COLO829 (cell line): ENCODE measurements at places on chromosomes 2 and 18.

GRCh38 chr2:193502363-193503035 lies 1307.8 kb upstream of the TMEFF2 start:
- DNase-seq = peak; percentile 2

GRCh38 chr18:45056926-45057325 lies 376.2 kb downstream of the SETBP1 start:
- DNase-seq = no peak

DNA sequence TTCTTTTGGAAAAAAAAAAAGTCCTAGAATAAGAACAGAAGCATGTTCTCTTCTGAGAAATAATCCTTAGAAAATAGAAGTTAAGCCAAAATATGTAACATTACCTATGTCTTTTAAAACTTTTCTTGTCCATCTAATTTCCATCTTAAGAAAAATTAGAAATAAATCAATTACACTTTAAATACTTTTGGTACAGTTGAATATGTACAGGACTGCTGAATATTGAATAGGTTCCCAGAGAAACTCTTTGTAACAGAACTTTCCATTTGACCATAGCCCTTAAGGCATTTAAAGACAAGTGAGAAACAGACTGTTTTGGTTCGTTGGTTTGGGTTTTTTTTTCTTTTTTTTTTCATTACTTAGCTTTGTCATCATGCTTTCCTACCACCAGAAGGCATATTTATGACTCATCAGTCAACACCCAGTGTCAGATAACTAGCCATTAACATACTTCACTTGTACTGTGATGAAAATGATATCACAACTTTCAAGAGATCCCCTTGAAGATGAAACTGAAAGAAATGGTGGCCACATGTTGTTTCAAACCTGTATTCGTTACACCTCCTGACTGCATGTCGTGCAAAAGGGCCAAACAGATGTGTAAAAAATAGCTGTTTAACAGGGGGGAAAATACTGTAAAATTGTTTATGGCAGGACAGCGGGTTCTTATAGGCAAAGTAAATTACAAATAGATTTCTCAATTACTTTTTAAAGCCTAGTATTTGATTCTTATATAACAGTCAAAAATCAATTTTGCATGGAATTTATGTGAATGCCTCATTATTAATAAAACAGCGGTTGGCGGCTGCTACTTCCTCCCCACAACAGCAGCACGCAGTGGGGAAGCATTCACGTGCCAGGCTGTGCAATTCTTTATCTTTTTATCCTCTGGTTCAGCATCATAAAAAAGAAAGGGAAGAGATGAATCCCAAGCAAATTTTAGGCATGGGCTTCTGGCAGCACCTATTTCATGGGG lies 280.7 kb upstream of the HNRNPA3 start:
- DNase-seq = peak; percentile 86

GRCh38 chr2:68789603-68790002 lies 55.0 kb downstream of the ARHGAP25 start:
- DNase-seq = no peak

DNA sequence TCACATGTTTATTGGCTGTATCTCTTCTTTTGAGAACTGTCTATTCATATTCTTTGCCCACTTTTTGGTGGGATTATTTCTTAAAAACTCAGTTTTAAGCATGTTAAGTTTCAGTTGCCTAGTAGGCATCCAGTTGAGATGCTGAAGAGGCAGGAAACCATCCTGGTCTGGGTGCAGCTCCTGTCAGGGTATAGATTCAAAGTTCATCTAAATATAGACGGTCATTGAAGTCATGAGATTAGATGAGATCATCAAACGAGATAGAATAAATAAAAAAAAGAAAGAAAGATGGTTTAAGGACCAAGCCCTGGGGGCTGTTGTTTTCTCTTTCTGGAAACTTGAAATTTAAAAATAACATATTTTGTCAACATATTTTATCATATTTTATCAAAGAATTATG lies 9.2 kb upstream of the DNAH7 start:
- DNase-seq = no peak

DNA sequence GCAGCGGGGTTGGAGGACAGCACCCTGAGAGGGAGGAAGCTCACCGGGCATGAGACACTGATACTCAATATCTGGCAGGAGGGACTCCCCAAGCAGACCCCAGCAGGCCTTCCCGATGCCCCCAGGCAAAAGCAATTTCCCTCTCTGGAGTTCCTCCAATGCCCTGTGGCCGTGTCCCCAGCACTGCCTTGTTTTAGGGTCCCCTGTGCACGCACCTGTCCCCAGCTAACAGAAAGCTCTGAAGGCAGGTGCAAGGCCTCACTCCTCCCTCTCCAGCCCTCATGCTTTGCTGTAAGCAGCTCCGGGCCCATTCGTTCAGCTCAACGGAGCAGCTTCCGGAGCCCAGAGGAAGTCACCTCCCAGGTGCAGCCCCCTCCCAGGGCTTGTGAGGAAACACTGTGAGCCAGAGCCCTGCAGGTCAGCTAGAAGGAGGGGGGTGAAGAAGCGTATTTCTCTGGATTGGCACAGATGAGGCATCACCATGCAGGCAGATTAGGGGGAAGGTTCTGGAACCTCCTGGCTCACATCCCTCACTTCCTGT lies 50.3 kb upstream of the ID2 start:
- DNase-seq = no peak

- no peak for DNase-seq
These were observed 29.4 kb downstream of the PSD4 start for GRCh38 chr2:113203217-113203530.

DNA sequence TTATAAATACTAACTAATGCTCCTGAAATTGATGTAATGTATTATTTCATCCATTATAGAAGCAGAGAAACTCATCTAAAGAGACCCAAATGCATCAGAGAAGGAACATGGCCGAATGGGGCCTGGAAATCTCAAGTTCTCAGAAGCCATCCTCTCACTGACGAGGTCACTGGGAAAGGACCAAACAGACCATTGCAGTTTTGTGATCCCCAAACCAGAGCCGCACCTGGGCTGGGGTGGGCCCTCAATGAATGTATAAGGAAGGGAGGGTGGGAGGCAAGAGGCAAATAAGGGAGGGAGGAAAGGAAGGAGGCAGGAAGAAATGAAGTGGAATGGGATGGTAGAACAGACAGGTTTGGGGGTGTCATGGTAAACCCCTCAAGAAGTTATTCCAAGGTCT lies 245.3 kb upstream of the ID2 start:
- no peak for DNase-seq

DNA sequence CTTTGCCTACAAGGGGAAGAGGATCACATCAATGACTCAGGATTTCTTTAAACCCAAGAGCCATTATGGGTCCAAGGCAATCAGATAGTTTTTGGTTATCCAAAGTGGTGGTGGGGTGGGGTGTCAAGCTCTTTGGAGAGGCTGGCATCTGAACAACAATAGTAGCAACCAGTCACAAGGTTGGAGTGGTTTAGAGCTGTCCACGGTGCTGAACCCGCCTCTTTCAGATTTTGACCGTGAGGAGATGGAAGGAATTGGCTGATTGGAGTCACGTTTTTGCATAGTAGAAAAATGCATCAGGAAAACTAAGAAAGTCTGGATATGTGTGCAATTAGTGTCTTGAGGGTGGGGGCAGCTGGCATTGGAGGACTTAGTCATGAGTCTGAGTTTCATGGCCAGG lies 159.9 kb downstream of the LOXHD1 start:
- DNase-seq = peak; percentile 24

- DNase-seq = no peak
These were observed 14.3 kb downstream of the ZNF142 start for GRCh38 chr2:218645126-218645525.

- no peak for DNase-seq
These were observed 262.5 kb downstream of the ZNF521 start for GRCh38 chr18:25089470-25089869.

DNA sequence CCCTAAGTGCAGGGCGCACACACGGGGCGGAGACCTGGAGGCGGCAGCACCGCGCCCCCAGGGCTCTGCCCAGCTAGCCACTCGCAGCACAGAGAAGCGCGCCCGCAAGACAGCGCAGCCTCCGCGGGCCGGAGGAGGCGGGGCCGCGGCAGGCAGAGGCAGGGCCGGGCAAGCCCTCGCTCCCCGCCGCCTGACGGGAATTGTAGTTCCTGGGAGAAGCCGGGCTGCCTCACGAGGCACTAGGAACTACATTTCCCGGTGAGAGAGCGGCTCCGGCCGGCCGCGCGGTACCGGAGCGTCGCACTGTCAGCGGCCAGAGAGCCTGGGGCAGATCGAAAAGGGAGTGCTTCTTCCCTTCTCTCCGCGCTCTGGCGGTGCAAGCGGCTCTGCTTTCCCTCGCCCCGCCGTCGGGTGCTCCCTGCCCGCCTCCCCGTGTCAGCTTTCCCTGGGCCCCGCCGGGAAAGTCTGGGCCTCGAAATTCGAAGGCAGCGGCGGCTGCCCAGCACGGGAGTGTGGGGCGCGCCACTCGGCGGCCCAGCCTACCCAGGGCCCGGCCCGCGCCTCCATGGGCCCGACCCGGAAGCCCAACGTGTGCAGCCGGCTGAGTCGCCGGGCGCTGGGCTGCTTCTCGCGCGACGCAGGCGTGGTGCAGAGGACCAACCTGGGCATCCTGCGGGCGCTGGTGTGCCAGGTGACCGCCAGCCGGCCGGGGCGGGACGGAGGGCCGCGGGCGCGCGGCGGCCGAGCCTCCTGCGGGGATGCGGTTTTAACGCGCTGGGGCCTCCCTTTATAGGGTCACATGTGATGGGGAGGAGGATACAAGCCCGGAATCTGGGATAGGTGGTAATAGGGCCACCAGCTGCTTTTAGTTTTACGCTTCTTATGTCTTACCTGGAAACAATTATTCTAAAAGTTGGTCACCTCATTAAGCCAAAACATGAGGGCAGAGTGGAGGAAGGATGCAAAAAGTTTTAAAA lies at the start of gene DCAF17:
Gene DCAF17, plus strand, starts transcription at position 214 of the 977 bp plus-strand sequence. Its CDS starts 352 bp downstream, at position 566.
- peak; percentile 73 for DNase-seq
